ENCODE measurements at places on chromosomes 12 and 14. TPM values are rescaled to one million over a fixed set of nuclear protein-coding genes. Genes with fewer than 3 reads are reported as not detected.

DNA sequence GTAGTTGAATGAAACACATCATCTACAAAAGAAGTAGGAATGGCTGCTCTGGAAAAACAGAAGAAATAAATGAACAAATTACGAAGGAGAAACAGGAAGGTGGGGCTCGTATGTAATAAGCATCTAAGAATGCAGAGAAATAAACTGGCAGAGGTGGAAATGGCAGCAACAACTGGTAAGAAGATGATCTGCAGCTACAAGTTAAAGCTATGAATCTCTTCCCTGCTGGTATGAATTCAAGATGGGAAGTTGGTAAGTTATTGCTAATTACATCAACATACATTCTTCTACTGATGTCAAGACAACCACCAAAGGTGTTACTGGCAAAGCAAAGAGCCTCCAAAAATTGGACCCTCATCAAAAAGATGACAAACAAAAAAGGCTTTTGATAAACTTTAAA is 59.8 kb downstream of the HECTD4 start:
- no peak for DNase-seq

DNA sequence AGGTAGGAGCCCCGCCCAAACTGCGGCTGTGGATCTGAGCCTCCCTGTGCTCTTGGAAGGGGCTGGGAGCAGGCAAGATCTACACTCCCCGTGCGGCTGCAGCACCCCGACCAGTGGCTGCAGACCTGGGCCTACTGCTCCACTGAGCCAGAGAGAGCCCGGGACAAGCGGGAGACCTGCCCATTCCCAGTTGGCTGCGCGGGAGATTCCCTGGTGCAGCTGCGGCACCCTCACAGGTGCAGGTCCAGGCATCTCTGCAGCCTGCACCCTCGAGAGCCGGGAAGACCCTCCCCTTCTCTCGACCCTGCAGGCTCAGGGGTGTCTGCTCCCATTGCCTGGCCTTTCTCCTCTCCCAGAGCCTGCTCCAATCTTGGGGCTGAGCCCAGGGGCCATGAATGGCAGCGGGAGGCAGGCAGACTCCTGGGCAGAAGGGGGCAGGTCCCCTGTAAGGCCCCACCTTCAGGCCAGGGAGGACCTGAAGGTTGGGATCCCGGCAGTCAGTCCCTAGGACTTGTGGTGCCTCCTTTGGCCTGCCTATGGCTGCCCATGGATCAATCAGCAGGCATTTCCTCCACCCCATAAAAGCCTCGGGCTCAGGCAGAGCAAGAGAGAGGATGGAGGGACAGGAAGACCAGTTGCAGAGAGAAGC is 8.8 kb upstream of the A2M start:
- no peak for DNase-seq

DNA sequence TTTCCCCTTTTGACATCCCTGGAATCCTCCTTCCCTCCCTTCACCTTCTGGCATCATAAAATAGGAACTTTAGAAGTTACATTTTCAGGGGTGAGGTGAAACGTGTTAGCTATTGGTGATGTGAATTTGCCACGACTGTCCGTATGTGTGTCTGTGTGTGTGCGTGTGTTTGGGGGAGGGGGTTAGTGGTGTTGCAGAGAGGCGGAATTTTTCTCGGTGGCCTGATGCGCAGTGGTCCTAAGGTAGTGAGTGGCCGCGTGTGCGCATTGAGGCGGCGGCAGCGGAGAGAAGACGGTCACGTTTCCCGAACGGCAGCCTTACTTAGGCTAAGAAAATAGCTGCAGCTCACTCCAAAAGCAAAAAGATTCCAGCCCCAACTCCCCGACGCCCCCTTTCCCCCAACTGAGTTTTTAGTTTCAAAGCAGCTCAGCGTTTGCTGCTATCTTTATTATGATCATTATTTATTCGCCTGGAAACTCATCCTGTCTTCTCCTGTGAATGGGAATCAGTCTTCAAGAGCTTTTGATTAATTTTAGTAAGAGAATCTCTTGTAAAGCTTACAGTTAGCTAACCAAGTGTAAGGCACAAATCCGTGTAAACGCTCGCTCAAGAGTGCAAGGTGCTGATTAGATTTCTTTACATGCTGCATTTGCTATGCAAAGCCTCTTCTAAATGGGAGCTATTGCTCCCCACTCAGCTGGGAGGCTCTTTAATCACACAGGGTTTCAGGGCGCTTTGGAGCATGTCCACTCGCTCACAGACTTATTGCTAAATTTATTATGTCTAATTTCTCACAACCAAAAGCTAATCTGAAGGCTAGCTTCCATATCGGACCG is 4.7 kb downstream of the FLRT2 start:
- no peak for DNase-seq

Gene LRTM2
- total RNA-seq: not detected

GRCh38 chr12:12508612-12509011 is 54.1 kb downstream of the DUSP16 start:
- DNase-seq: no peak

DNA sequence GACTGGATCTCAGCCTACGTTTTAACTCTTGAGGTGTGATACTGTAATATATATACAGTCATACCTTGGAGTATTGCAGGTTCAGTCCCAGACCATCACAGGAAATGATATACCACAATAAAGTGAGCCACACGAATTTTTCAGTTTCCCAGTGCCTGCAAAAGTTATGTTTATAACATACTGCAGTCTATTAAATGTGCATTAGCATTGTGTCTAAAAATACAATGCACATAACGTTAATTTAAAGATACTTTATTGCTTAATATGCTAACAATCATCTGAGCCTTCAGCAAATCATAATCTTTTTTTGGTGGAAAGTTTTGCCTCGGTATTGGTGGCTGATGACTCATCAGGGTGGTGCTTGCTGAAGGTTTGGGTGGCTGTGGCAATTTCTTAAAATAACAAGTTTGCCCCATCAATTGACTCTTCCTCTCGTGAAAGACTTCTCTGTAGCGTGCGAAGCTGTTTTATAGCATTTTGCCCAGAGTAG is 18.9 kb downstream of the PYROXD1 start:
- DNase-seq: no peak

- no peak for DNase-seq
Observed at GRCh38 chr14:103196716-103197115, 73.5 kb downstream of the TNFAIP2 start.

DNA sequence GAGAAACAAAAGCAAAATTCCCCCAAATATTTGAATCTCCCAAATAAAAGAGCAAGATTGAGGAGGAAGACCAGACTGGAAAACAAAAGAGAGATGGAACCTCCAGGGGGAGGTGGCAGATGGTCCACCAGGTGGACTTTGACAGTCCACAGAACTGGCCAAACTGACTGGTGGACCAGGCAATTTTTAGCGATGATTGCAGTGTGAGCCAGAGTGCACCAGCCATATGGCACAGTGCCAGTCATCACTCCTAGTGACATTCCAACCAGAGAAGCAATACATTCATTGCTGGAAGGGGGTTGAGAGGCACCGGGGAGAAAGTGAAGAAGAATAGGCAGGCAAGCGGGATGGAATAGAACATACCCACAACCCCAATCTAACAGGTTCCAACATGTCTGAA is 182.9 kb downstream of the EXOC5 start:
- DNase-seq: no peak

- DNase-seq: no peak
Observed at GRCh38 chr12:7171854-7172253, 17.6 kb upstream of the PEX5 start.

Gene MTA1
- 51.5 TPM for total RNA-seq

- no peak for DNase-seq
Observed at GRCh38 chr12:119728444-119728745, 60.5 kb downstream of the PRKAB1 start.

- no peak for DNase-seq
Observed at GRCh38 chr12:42794806-42795205, 205.3 kb upstream of the PRICKLE1 start.

Gene GZMB
- total RNA-seq: not detected

Gene SLC38A1
- 81.7 TPM for total RNA-seq

Gene DBX2
- 0.26 TPM for total RNA-seq

DNA sequence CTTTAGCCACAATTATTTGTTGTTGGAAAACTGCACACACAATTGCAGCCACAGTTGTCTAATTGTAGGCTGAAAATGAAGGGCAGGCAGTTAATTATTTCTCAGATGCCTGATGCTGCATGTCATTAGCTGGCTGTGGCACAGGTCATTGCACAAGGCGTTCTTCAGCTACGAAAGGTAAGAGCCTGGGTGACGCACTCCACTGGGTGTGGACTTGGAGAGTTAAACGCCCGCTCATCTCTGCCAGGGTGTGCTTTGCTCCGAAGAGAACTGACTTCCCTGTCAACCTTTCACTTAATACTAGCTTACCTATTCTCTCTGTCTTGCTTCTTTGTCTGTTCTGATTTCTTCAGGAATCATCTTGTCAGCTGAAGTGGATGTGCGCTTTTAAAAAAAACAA is 91.4 kb upstream of the CPM start:
- no peak for DNase-seq

GRCh38 chr12:45105996-45106395 is 55.1 kb upstream of the DBX2 start:
- DNase-seq: no peak

GRCh38 chr14:51095854-51096823 is 1.2 kb upstream of the TRIM9 start:
- no peak for DNase-seq

GRCh38 chr14:63632932-63633514 is 8.6 kb downstream of the WDR89 start:
- DNase-seq: no peak

DNA sequence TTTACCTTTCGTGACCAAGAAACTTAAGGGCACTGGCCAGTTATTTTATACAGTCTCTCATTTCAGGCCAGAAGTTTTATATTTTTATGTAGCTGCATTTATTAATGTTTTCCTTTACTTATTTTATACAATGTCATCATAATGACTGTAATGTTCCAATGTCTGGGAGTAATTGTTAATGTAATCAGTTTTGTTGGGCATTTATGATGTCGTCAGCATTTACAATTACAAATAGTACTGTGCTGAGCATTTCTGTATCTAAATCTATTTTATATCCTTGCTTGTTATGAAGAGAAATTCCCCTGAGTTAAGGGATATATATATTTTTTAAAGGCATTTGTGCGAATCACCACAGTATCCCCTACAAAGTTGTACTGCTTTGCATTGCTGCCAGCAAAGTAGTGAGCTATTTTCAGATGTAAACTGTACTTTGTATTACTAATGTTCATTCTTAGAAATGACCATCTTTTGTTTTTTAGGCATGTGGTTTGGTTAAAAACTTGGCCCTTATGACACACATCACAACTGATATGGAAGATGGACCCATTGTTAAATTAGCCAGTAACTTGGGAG is 74.4 kb downstream of the POLR3B start:
- DNase-seq: no peak

DNA sequence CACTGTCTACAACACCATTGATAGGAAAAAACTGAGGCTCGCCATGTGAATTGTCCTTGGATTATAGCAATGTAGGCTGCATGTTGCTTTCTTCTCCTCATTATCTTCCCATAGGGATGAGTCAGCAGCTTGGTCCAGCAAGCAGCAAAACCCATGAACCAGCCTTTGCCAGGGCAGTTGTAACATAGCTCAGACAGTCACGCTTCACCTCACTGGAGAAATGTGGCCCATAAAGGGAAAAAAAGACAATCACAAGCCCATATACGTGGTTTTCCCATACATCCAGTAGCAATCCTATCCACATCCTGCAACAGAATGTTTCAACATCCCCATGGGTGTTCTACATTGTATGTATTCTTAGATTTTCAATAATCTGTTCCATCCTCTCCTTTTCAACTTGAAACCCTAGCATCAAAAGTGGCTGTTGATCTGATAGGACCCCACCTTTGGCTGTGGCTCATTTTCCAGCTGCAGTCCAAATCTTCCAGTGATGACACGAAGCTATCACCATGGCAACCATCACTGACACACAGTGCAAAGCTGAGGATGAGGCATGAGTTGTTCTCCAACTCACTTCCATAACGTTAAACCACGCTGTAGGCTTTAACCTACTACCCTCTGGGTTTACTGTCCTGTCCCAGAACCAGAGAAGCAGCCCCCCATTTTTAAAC is 34.0 kb downstream of the GRIN2B start:
- DNase-seq: no peak

Gene OR6J1
- not detected for total RNA-seq

Gene DNAL1
- total RNA-seq: 13.3 TPM

DNA sequence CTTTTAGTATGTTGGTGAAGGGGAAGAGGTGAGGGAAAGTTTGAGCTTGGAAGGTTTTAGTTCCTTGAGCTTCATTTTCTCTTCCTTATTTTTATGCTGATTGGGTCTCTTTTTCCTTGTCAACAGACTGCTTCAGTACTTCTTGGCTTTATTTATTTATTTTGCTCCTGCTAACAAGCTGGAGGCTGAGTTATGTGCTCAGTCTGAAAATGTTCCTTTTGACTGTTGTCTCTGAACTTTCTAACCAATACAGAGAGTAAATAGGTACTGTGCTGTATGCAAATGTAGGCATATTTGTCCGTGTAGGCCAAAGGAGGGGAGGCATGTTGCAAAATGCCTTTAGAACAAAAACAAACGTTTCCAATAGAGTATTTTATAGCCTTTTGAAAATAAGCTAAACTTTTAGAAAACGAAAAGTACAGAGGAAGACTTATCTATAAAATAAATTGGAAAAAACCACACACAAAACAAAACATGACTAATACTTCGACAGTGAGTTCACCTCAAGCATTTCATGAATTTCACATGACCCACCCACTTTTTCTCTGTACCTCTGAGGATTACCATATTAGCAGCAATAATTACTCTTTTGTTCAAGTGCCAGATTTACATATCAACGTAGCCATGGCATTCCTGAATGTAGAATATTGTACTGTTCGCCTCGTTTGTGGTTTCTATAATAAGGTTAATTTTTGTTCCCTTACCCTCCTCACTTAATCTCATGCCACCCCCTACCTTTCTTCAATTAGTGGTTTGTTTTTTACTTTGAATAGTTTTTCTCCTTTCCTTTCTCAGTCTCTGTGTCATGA is 4.7 kb upstream of the CREBL2 start:
- DNase-seq: no peak

Gene IFI27L2
- total RNA-seq: 16.6 TPM

DNA sequence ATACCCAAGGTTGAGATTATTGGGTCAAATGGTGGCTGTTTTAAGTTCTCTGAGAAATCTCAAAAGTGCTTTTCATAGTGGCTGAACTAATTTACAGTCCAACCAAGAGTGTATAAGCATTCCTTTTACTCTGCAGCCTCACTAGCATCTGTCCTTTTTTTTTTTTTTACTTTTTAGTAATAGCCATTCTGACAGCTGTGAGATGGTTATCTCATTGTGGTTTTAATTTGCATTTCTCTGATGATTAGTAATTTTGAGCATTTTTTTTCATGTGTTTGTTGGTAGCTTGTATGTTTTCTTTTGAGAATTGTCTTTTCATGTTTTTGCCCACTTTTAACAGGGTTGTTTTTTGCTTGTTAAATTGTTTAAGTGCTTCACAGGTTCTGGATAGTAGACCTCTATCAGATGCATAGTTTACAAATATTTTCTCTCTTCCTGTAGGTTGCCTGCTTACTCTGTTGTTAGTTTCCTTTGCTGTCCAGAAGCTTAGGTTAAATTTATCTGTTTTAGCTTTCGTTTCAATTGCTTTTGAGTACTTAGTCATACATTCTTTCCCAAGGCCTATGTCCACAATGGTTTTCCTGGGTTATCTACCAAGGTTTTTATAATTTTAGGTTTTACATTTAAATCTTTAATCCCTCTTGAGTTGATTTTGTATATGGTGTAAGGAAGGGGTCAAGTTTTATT is 881.3 kb upstream of the SEL1L start:
- DNase-seq: no peak

All from urinary bladder (tissue), 4 donors.